Stimulated activated CD8-positive, alpha-beta memory T cell treated with anti-CD3 and anti-CD28 coated beads, Interleukin-4, amount 100 ng/mL, for 24 hours (primary cell): ENCODE measurements at places on chromosomes 16 and 17.

GRCh38 chr16:3121851-3122467 is 9.6 kb downstream of the ZNF205 start:
- no peak for DNase-seq

DNA sequence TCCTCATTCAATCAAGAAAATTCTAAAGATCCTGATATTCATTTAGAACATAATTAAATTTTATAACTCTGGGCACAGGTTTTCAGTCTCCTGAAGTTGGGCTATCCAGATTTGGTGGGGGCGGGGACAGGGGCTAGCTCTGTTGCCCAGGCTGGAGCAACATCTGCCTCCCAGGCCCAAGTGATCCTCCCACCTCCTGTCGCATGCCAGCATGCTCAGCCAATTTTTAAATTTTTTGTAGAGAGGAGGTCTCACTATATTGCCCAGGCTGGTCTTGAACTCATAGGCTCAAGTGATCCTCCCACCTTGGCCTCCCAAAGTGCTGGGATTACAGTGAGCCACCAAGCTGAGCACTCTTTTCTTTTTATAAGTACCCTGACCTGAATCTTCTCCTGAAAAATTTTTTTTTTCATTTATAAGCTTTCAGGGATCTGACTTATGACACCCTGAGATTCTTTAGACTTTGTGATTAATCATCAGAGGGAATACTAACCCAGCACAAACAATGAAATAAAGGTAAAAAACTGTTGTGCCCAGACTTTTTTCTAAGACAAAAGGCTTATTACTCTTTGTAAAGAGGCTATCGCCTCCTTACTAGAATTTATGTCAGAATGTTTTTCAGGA is 62.6 kb downstream of the TUBD1 start:
- DNase-seq, result no peak

DNA sequence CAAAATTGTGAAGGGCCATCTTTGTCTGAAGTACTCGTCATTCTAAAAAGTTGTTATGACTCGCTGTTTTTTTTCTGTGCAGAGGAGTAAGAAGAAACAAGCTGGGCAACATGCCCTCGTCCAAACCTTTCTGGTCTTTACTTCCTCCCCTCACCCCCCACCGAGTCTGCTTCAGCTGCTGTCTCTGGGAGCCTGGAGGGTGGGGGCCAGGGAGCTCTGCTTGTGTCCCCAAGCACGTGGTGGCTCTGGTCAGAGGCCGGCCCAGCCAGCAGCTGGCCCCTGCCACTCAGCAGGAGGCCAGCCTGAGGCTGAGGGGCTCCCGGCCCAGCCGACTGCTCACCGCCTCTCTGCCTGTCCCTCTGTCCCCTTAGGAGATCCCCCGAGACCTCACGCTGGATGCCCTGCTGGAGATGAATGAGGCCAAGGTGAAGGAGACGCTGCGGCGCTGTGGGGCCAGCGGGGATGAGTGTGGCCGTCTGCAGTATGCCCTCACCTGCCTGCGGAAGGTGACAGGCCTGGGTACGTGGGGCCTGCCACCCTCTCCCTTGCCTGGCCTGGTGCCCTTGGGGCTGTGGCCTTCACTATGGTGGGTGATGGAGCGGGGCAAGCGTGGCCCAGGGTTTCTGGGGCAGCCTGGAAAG is 53.7 kb upstream of the LGALS9 start:
- DNase-seq, result no peak

GRCh38 chr17:82086941-82087906 is 10.8 kb downstream of the FASN start:
- DNase-seq, result no peak

- DNase-seq, result no peak
Observed at GRCh38 chr16:30541502-30542329, 7.1 kb upstream of the ZNF747 start.

DNA sequence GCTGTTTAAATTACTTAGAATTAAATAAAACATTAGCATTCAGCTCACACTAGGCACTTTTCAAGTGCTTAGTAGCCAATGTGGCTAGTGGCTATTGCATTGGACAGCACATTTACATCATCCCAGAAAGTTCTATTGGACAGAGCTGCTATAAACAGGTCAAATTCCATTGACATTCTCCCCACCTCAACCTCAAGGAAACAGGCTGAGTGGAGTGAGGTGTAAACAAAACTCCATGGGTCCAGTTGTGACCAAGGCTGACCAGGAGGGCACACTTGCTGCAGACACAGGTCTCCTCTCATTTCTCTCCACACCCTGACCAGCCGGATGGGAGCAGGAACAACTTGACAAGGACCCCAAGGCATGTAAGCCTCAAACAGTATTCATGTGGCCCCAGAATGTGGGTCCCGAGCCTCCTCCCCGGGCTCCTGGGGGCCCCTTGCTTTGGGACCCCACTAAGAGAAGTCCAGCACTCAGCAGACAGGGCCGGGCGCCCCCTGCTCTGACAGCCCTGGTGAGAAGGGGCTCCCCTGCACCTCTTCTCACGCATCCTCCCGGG is 488 bp downstream of the C17orf113 start:
- no peak for DNase-seq

DNA sequence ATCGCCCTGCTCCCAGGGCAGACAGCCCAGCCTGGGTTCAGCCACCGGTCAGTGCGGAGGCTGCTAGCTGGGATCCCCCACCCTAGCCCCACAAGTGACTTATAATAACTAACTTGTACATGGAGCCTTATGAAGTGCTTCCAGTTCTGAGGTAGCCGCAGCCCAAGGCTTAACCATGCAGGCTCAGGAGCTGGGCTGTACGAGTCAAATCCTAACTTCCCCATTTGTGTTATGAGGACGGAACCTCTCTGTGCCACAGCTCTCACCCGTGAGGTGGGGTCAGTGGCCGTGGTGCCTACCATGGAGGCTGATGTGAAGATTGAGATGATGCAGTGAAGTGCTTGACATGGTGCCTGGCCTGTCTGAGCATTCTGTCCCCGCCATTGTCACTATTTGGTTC is 27.8 kb upstream of the GOSR2 start:
- DNase-seq, result no peak

GRCh38 chr16:22323959-22324786 is 27.0 kb downstream of the POLR3E start:
- no peak for DNase-seq

GRCh38 chr16:87778830-87779579 is 13.2 kb upstream of the KLHDC4 start:
- DNase-seq, result peak; percentile 92

- DNase-seq, result no peak
Observed at GRCh38 chr17:28219771-28220170, 99.2 kb upstream of the TMEM97 start.

DNA sequence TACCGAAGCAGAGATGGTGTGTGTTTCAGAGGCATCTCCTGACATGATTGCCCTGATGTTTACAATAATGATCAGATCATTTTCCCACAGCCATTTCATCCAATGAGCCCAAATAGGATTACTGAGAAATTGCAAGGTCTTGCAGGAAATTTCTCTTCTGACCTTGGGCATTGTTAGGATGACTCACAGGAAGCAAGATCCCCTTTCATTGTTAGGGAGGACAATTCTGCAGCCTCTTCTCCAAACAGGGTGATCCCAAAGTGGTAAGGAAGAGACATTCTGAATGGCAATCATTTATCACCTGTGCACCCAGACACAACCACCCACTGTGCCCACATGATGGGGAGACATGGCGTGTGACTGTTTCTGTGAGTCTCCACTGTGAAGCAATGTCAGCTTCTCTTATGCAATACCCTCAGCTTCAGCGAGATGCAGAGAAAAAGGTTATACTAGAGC is 306.7 kb upstream of the XYLT1 start:
- DNase-seq, result no peak

DNA sequence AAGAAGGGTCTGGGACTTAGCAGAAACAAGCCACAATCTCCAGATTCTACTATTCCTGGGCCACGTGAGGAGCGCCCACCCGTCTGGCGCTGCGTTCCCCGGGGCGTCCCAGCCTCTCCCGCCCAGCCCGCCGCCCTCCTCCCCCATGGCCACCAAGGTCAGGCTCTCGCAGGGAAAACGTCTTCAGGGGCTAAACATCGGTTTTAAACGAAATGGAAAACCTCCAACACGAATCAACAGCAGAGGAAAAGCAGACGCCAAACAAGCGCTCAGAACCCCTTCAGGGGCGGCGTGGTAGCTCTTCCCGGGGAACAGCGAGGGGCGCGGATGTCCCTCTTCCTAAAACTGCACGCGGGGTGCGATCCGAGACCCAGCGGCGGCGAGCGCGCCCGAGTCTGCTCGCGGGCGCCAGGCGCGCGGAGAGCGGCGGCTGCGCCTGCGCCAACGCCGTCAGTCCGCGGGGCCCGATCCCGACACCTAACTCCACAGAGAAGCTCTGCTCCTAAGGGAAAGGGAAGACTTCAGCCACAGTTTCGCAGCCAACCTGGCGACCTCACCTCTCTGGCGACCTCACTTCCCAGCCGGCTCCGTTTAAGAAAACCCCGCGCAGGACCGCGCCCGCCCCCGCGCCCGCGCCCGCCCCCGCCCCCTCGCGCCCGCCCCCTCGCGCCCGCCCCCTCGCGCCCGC is 505 bp upstream of the COG1 start:
- peak; percentile 53 for DNase-seq

- peak; percentile 28 for DNase-seq
Observed at GRCh38 chr17:34382621-34383124, 19.6 kb upstream of the CCL1 start.

- no peak for DNase-seq
Observed at GRCh38 chr16:49716339-49716934, 139.5 kb downstream of the ZNF423 start.

DNA sequence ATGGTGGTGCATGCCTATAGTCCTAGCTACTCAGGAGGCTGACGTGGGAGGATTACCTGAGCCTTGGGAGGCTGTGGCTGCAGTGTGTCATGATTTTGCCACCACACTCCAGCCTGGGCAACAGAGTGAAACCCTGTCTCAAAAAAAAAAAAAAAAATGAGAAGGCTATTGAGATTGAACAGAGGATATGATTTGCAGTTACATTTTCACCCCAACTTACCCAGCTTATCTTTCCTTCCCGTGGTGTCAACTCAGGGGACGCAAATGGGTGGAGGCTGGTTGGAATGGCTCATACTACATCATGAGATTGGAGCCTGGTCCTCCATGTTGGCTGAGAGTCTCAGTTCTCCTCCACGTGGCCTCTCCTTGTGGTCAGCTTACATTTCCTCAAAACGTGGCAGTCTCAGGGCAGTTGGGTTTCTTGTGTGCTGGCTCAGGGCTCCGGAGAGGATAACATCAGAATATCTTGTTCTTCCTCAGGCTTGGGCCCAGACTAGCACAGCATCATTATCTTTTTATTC is 17.2 kb upstream of the NSMCE1 start:
- DNase-seq, result no peak

DNA sequence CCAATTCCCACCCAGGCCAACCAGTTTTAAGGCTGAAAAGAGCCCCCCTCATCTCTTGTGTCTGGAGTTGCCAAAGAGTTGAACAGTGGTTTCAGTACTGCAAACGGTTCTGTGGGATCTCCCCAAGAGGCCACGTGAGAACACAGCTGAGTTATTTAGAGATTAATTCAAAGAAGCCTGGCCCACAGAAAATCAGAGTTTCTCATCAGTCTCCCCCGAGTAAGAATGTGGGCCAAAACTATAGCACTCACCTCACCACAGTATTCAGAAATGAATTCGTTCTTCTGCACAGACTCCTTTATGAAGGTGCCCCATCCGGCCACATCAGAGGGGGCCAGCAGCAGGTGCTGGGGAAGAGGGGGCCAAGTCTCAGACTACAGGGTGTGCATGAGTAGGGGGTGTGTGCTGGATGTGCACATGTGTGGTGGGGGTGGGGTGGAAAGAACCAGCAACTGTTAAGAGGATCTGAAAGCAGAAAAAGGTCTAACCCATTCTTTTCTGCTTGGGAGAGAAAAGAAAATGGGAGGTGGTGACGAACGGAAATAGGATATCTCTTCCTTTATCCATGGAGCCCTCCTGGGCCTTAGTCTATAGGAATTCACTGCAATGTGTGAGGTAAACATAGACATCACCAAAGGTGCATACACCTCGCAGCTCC is 22.6 kb downstream of the CNTNAP1 start:
- no peak for DNase-seq

GRCh38 chr17:29257756-29258155 is 11.1 kb downstream of the CRYBA1 start:
- no peak for DNase-seq

- DNase-seq, result no peak
Observed at GRCh38 chr16:17282247-17282646, 188.5 kb downstream of the XYLT1 start.

DNA sequence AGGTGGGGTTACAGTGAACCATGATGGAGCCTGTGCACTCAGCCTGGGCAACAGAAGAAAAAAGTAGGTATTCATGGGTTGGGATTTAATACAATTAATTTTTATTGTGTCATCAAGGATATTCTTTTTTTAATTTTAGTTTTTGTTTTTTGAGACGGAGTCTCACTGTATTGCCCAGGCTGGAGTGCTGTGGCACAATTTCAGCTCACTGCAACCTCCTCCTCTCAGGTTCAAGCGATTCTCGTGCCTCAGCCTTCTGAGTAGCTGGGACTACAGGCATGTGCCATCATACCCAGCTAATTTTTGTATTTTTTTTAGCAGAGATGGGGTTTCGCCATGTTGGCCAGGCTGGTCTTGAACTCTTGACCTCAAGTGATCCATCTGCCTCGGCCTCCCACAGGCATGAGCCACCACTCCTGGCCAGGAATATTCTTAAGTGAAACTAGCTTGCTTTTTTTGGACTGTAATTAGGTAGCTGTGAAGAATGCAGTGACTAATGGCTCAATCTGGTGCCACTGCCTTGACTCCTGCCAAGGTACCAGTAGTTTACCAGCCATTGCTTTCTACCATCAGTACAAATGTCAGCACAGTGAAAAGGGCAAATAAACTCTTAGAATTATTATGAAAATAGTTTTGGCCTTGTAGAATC is 4.8 kb downstream of the PPM1D start:
- no peak for DNase-seq

DNA sequence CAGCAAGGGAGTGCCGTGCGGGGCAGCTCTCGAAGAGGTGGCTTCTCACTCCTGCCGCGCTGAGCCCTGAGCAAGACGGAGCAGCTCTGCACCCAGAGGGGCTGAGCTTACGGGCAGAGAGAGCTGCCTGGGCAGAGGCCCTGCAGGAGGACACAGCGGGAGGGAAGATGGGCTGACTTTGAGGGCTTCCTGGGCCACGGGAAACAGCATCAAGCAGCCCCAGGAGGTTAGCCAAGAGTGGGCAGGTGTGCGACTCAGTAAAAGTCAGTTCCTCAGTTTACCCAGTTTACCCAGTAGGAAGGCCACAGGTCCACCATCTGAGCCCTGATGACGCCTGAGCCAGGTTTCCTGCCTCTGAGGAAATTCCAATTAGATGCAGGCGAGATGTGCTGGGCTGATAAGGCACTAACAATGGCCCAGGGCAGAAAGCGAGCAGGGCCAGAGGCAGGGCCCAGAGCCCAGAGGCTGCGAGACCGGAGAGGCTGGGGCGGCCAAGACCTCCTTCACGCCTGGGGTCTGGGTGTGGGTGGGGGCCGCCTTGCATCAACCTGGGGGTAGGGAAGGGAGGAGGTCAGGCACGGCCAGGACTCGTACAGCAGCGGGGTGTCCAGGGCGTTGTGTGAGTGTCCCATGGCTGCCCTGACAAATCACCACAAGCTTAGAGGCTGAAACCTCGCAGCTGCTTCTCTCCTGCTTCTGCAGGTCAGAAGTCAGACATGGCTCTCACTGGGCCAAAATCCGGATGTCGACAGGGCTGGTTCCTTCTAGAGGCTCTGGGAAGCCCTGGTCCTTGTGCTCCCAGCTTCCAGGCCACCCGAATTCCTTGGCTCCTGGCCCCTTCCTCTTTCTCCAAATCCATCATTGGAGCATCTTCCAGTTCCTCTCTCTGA is 32.0 kb upstream of the CIBAR2 start:
- no peak for DNase-seq
